ENCODE measurements at places on chromosomes 5 and 9. TPM values are rescaled to one million over a fixed set of nuclear protein-coding genes. Genes with fewer than 3 reads are reported as not detected.

FAM221B gene
- not detected for total RNA-seq

DNA sequence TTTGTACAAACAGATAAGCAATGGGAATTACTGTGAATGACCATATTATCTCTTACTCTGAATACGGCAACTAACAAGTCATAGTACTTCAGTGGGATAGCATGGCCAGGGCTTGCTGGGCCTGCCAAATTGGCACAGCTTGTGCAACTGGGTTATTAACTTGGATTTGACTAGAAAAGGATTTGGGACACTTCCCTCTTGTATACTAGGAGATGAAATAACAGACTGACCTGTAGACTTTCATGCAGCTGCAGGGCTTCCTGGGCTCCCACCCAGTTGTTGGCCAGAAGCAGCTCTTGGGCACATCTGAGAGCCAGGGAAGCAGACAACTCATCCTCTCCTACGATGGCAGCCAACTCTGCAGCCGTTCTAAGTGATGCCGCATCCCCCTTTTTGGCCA is 39.8 kb downstream of the CNOT8 start:
- DNase-seq = no peak

DNA sequence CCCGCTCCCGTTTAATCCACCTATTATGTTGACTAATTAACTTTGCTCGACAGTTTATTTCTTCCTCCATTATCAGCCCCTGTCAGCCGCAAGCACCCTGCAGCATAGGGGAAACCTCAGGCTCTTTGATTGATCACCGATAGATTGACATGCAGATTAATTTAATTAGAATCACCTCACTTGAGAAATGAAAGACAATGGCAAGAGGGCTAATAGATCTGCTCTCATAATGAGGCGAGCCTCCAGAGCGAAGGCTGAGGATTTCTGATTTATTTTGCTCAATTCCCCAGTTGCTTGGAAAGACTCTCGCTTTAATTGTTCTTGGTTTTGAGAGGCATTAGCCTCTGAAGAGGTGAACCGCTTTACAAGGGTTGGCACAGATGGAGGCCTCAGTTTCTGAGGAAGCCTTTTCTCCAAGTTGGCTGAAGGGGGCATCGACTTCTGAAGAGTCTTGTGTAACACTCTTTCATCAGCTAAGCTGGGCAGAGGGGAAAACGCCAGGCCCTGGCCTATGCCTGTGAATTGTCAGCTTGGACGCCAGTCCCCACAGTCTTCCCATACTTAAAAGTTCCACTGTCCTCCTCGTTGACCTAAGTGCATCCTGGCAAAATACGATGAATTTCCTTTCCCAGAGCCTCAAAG is 275.4 kb downstream of the EBF1 start:
- DNase-seq = no peak

SELENOP gene
- total RNA-seq = 70.3 TPM

HRCT1 gene
- total RNA-seq = 3.7 TPM

DNA sequence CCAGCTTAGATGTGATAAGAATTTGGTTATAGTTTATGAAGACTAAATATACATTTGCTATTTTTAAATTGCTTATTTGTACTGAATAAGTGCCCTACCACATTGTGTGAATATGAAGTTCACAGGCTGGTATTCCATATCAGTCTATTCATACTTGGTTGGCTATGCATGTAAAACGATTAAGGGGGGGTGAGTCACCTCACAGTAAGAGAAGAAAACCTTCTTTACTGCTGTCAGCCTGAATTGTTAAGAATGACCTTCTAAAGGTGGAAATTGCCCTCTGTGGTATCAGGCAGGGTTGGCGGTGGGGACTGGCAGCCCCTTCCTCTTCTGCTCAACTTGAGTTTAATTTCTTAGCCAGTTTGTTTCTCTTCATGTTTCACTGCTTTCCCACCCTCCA is 127.0 kb upstream of the RPS23 start:
- DNase-seq = no peak

GRCh38 chr5:102531506-102531905 is 32.7 kb upstream of the SLCO6A1 start:
- no peak for DNase-seq

GRCh38 chr5:147413266-147413665 is 96.6 kb downstream of the DPYSL3 start:
- no peak for DNase-seq

SOWAHA gene
- total RNA-seq = not detected

FRRS1L gene
- total RNA-seq = 6.7 TPM

GRCh38 chr5:56659971-56660370 is 155.4 kb upstream of the MAP3K1 start:
- DNase-seq = no peak

CCIN gene
- not detected for total RNA-seq

Data from osteocyte (in vitro differentiated cells).